Activated T-helper 1 cell treated with anti-CD3 and anti-CD28 coated beads, Interleukin-12 subunit alpha, Interleukin-12 subunit beta, Interleukin-2, Interleukin-4 antibody, amounts not matched to agents 30 ng/mL and 10 ng/mL and 1 ng/mL, durations not matched to agents 14 hours and 24 hours and 36 hours (primary cell): ENCODE measurements at places on chromosomes 7 and 10. TPM values are rescaled to one million over a fixed set of nuclear protein-coding genes. Genes with fewer than 3 reads are reported as not detected.

DNA sequence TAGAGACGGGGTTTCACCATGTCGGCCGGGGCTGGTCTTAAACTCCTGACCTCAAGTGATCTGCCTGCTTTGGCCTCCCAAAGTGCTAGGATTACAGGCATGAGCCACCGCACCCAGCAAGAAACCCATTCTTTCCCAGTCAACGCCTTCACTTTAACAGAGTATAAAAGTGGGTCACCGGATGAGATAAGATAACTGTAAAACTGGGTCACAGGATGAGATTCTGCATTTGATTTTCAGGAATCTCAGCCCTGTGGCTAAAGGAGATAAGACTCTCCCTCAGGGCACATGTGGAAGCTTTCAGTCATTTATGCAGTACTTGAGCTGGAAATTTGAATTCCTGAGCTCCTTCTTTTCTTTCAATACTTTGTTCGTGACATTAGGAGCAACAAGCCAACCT, 70.8 kb downstream of the LRRC17 start:
- DNase-seq: no peak

GRCh38 chr10:107577221-107577620, 412.7 kb upstream of the SORCS1 start:
- no peak for DNase-seq

- DNase-seq: no peak
Measured at GRCh38 chr7:80707318-80707717, 68.9 kb downstream of the CD36 start.

TCTN3 gene
- 56.3 and 58.0 TPM in 2 replicates for total RNA-seq

BICC1 gene
- total RNA-seq: 0.03 TPM in 1 of 2 replicates, not detected in the other

SORCS1 gene
- total RNA-seq: not detected in 2 replicates

CDH23 gene
- total RNA-seq: 0.51 and 0.57 TPM in 2 replicates
